ENCODE measurements at places on chromosomes 1 and 21.

DNA sequence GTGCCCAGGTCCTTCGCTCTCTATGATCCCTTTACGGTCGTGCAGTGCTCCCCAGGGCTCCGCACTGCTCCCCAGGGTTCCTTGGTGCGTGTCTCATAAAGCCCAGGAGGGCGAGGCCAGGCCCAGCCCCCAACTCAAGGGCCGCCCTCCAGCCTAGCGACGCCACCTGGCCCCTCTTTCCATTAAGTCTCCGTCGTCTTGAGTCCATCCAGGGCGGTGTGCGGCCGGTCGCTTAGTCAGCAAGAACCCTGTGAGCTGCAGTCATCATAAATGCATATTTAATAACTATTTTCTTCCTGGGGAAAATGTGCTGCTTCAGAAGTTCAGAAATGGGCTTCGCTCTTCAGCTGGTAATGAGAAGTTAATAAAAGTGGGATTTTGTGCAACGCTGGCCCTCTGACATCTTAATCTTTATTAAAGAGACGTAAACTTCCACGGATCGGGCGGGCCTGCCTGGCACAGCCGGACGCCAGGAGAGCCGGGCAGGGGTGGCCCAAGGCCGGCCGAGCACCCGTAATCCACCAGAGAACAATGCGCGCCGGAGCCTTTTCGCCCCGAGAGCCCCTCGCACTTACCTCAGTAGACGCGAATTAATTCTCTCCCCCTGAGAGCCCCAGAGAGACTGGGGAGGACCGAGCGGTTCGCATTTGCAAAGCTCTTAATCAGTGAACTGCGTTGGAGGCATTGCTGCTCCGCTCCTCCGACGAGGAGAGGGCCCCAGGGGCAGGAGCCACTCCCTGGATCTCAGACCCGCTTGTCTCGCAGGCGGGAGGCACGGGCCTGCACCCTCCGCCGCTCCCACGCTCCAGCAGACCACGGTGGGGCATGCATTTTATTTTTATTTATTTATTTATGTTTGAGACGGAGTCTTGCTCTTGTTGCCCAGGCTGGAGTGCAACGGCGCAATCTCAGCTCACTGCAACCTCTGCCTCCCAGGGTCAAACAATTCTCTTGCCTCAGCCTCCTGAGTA is 188.3 kb upstream of the ARHGEF16 start:
- no peak for DNase-seq

DNA sequence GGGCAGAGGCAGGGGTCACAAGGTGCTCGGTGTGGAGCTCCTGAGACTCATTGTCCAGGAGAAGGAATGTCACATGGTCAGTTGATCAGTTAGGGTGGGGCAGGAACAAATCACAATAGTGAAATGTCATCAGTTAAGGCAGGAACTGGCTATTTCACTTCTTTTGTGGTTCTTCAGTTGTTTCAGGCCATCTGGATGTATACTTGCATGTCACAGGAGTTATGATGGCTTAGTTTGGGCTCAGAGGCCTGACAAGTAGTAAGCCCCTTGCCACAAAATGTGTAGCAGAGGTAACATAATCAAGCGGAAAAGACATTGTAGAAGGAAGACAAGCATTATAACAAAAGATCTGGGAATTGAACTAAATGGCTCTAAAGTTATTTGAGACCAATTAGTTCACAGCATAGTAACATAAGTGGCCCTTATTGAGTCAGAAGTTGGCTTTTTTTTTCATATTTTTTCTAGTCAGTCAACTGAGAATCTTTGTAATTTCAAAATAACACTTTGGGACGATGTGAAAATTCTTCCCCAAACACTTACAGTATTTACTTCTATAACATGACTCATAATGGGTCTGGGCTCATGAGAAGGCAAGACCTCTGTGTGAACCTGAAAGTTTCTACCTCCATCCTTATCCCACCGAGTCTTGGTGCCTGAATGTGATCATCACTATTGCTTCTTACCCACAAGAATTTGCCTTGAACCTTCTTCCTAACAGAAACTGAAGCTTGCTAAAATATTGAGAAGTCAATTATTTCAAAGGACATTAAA is 137.0 kb upstream of the DPT start:
- DNase-seq = no peak

GRCh38 chr1:162578071-162578700 is 16.7 kb downstream of the UAP1 start:
- DNase-seq = no peak

DNA sequence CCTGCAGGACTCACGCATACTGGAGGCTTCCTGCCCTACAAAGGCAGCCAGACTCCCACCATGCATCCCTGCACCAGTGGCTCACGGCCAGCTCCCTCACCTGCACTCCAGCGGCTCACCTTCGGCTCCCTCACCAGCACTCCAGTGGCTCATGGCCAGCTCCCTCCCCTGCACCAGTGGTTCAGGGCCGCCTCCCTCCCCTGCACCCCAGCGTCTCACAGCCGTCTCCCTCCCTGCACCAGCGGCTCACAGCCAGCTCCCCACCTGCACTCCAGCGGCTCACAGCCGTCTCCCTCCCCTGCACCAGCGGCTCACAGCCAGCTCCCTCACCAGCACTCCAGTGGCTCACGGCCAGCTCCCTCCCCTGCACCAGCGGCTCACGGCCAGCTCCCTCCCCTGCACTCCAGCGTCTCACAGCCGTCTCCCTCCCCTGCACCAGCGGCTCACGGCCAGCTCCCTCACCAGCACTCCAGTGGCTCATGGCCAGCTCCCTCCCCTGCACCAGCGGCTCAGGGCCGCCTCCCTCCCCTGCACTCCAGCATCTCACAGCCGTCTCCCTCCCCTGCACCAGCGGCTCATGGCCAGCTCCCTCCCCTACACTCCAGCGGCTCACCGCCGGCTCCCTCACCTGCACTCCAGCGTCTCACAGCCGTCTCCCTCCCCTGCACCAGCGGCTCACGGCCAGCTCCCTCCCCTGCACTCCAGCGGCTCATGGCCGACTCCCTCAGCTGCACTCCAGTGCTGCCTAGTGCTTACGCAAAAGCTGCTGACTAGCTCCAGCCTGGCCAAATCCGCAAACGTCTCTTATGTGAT is 324.5 kb downstream of the NPHP4 start:
- DNase-seq = no peak

DNA sequence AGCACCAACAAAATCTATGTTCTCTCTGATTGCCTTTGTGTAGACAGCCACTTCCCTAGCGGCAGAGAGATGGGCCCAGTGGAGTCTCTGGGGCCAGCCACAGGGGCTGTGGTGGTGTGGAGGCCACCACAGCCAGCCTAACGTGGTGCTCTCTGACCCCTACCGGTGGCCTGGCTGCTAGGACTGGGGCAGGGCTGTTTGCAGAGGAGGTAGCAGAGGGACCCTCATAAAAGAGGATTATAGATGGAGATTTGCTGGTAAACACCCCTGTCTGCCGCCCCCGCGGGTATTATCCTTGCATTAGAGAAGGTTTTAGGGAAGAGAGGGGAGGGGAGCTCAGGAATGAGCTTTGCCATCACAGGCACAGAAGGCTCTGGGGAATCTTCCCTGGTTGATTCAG is 310.3 kb upstream of the VAMP3 start:
- DNase-seq = no peak

DNA sequence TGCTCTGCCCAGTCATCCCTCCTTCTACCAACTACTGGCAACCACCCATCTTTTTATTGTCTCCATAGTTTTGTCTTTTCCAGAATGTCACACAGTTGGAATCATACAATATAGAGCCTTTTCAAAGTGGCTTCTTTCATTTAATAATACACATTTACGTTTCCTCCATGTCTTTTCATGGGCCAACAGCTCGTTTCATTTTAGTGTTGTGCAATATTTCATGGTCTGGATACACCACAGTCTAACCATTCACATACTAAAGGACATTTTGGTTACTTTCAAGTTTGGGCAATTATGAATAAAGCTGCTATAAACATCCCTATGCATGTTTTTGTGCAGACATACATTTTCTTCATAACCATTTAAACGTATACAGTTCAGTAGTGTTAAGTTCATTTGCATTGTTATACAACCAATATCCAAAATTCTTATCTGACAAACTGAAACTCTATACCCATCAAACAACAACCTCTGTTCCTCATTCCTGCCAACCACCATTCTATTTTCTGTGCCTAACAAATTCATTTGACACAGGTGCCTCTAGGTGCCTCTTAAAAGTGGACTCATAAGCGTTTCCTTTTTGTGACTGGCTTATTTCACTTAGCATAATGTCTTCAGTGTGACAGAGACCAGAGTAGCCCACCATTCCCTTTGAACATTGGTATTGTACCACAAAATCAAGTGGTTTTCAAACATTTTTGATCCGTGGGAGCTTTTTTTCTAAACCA is 138.1 kb downstream of the NR5A2 start:
- no peak for DNase-seq

DNA sequence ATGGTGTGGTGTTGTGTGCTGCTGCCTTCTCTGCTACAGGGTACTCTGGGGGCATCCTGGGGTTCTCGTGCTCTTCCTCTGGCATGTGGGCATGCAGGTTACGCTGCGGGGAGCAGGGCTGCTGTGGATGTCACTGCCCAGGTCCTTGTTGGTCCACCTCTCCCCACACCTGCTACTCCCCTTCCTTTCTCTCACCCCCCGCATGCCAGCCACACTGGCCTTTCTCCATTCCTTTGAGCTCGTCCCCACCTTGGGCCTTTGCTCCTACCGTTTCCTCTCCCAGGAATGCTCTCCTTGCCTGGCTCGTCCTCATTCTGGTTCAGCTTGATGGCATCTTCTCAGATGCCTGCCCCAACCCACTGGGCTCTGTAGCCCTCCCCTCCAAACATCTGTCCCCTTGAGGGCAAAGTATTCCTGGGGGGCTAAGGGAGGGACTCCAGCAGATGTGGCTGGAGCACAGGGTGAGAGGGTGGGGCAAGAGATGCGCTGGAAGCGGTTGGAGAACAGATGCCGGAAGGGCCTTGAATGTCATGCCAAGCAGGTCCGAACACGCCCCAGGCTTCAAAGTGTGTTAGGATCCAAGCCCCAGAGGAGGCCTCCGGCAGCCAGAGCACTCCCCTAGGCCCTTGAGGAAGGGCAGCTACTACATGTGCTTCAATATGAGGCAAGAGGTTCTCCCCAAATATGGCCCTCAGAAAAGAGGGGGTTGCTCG is 23.4 kb downstream of the DMRTB1 start:
- no peak for DNase-seq

DNA sequence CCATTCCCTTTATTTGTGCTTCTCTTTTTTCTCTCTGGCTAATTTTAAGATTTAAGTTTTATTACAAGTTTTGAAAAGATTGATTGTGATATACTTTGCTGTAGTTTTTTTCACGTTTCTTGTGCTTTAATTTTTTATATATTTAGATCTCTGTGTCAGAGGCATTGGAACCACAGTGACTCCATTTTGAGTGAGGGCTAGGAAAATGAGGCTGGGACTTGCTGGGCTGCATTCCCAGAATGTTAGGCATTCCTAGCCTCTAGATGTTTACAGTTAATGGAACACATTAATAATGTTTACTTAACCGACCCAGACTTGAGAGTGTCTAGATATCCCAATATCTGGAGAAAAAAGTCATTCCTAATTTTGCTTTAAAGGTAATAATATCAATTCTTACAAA is 939.4 kb downstream of the BRINP3 start:
- no peak for DNase-seq

DNA sequence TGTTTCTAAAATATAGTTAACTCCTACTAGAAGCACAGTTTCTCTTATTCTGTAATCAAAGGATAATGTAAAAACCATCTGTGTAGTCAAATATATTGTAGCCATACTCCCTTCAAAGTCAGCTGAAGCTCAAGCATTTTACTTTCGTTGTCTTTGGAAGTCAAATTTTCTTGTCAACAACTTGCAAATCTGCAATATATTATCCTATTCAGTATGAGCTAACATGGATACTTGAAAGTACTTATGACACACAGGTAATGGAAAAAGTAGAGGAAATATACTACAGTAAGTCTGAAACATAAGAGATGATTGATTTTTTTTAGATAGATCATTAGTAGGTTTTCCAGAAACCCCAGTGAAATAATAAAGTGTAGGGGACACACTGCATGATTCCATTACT is 121.5 kb downstream of the COL24A1 start:
- no peak for DNase-seq
